ENCODE measurements at places on chromosomes 2 and 18. TPM values are rescaled to one million over a fixed set of nuclear protein-coding genes. Genes with fewer than 3 reads are reported as not detected.
A peak's percentile ranks its signal among the peaks of the same experiment; 100 is the strongest.

- no peak for DNase-seq
These were observed 427.1 kb downstream of the EIPR1 start for GRCh38 chr2:2950403-2950952.

GRCh38 chr2:240392948-240393830, 42.3 kb upstream of the GPC1 start:
- DNase-seq: peak; percentile 69

DNA sequence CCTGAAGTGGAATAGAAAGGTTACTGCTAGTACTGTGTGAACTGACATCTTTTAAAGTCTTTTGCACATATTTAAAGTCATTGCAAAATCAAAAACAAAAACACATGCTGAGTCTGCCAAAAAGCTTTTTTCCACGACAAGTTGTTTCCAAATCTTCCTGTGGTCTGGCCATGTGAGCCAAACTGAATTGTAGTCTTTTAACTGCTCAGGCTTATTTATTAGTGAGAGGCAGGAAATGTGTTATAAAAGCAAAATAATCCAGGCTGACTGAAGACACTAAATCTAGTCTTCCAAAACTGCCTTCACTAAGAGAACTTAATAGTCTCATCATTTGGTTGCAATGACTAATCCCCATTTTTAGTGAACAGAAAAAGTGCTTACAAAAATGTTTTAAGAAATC, 2.3 kb downstream of the KRCC1 start:
- DNase-seq: no peak

DNA sequence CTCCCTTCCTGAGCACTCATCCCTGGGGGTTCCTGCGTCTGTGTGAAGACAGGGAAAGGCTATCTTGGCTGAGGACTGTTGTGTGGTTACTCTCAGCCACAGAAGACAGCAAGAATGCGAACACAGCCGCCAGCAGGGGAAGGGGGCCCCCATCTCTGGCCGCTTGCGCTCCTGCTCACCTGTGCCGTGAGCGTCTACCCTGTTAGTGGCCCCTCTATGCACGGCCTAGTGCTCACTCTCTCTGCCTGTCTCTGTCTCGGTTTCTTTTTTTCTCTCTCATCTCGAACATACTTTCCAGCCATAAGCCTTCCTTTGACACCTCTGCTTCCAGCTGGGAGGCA, 206.7 kb upstream of the APCDD1 start:
- no peak for DNase-seq

- no peak for DNase-seq
These were observed 102.8 kb downstream of the MYCN start for GRCh38 chr2:16043192-16043591.

EGR4 gene
- total RNA-seq: not detected
